K562 (cell line): ENCODE measurements at places on chromosomes 2 and 18.

DNA sequence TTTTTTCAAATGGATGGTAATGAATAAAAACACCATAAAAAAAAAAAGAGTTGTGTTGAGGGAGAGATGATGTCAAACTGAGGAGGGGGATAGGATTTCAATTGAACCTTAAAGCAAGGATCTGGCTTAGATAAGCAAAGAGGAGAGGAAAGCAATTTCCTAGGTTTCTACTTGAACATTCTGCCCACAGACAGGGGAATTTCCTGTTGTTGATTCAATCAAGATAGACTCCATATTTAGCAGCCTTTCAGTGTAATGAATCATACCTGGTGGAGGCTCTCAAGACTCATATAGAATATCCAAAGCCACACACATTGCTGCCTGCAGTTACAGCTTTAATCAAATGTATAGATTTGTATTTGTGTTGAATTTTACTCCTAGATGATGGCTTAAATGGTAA, 294.4 kb upstream of the PIK3C3 start:
- no peak for DNase-seq

DNA sequence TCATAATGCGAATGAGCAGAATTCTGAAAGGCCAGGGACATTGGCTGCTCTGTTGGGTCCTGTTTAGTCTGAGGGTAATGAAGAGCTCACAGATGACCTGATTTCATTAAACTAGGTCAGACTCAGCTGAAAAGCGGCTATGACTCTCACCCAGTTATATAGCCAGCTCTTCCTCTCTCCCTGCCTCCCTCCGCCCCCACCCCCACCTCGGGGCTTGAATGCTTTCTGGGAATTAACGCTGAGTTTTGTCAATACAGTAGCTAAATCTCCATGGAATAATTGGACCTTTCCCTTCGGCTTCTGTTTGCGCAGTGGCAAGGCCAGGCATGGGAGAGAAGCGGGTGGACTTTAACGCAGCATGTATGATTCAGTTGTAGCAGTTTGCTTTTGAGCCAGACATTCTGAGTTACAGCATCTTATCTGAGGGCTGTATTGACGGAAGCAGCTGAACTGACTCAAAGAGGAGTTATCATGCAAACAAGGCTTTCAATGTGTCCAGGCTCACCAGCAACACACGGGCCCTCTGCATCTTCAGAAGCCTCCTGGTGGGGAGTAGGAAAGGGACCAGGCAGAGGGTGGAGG, 110.6 kb downstream of the MYCN start:
- no peak for DNase-seq

GRCh38 chr2:185417111-185417510, 321.5 kb upstream of the FSIP2 start:
- DNase-seq: no peak

- peak; percentile 39 for DNase-seq
Observed at GRCh38 chr2:147989809-147990403, 30.6 kb downstream of the ORC4 start.

DNA sequence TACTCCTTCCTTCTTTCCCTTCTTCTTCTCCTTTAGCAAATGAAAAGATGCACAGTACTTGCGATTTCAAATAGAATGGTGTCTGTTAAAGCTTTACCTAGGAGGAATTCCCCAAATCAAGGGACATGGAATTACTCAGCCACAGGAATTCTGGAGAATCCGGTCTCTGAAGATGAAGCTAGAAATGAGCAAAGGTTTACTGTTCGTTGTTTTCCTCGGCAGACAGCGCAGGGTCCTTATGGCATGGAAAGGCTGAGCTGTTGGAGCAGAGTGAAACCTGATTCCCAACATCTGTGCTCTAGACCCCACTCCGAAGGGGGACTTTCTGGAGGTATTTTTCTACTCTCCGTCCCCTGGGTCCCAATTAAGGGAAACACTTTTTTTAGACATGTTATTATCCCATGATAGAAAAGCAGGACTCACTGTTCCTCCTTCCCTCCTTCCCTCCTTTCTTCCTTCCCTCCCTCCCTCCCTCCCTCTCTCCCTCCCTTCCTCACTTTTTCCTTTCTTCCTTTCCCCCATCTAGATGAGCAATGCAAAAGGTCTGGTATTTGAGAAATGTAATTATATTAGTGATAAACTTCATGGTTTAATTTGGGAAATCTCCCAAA, 47.1 kb downstream of the CDCA7 start:
- no peak for DNase-seq

- no peak for DNase-seq
Observed at GRCh38 chr2:147051814-147052213, 793.0 kb upstream of the ACVR2A start.

DNA sequence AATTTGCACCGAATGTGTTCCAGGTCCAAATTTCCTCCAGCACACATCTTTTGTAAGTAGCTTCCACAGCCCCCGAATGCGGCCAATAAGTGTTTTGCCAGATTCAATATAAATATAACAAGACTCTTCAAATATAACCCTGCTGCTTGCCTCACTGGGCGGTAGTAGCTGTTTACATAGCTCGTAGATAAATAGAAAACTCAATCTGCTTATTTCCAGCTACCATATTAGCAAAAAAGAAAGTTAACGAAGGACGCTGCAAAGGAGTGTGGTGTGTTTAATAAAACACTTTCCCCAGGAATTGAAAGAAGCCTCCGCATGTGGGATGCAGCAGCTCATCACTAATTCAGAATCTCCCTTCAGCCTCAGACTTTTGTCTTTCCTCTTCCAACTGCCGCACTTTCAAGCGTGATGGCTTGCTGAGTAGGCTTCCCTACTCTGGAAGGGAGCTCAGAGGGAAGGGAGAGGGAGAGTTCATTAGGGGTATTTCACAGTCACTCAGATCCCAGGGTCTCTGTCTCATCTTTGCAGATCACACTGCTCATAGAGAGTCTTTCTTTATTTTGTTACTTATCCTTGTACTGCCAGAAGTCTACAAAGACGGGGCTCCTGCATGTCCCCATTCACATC, 367.0 kb downstream of the RND3 start:
- DNase-seq: no peak

DNA sequence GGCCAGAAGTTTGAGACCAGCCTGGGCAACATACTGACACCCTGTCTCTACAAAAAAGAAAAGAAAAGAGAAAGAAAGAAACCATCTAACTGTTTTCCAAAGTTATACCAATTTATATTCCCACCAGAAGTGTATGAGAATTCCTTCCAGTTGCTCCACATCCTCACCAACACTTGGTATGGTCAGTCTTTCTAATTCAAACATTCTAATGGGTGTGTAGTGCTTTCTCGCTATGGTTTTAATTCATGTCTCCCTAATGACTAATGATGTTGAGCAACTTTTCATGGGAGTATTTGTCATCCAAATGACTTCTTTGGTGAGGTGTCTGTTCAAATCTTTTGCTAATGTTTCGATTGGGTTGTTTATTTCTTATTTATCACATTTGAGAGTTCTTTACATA, 10.5 kb upstream of the B3GNT7 start:
- no peak for DNase-seq

DNA sequence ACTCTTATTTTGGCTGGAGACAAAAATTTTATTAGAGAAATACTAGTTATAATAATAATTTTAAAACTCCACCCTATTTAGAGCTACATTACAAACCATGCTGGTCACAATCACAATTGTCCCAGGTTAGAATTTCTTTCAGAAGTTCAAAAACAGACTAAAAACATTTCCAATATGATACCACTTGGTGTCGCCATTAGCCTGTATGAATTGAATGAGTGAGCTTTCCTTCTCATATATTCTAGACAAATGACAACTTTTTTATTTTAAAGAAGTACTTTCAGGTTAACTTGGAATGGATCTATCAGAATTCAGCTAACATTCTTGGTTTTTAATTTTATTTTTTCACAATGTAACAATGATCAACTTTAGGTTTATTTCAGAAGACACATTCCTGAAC, 48.0 kb downstream of the SERPINB8 start:
- no peak for DNase-seq

DNA sequence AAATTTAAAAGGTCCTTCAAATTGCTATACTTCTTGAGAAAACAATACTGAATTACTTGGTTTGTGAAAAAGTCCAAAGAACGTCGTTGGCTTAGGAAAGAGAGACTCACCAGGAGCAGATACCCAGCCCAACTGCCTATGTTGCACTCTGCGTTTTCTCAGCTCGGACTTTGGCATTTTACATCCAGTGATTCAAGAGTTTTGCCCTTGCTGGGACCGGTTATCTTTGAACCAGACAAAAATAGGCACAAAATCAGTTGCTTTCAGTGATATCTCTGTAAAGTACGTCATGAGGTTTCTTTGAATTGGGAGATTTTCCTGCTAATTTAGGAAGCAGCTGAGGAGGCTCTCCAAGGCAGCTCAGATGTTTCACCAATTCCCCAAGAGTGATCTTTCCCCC, 29.3 kb downstream of the FHOD3 start:
- DNase-seq: no peak

DNA sequence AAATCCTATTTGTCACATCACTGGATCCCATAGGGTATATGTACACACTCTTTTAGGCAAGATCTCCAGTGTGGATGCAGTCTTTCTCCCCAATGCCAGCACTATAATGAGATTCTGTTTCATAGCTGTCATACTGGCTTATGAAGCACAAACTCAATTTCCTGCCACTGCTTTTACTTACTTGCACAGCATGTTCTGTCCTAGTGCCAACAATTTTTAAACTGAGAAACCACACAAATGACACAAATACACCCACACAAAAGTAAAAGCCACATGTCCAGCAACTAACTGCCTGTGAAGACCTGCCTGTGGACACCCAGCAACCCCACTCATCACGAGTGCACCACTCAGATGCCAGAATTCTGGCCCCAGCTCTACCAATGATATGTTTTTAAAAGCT, 29.6 kb upstream of the RNU4ATAC start:
- DNase-seq: no peak

DNA sequence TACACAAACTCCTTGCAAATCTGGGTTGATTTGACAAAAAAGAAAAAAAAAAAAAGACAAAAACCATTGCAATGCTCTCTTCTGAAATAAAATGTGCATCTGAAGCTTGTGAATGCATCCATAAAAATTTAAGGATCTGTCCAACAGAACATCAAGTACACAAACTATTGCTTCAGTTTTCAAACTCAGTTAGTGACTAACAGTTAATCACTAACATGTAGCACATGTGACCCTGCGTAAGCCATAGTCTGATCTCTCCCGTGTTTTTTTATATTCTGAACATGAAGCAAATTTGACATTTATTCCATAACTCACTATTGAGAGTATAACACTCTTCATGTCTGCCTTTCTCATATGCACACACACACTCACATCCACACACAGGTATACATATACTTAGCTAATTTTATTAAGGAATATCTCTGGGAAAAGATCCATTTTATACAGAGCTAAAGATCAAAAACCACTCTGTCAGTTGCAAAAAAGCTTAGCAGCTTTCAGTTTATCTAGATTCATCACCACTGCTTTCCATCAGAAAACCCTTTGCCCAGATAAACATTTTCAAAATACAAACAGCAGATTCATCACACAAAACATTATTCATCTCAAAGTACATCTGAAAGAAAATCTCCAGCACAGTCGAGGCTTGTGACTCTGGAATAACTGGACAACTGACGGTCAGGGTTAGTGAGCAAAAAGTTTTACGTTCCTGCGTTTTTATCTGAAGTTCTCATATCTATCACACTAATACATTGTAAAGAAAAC, 1000.4 kb upstream of the ACVR2A start:
- no peak for DNase-seq

- DNase-seq: no peak
Observed at GRCh38 chr2:240820607-240821428, 799 bp upstream of the KIF1A start.

- no peak for DNase-seq
Observed at GRCh38 chr2:114056294-114057143, 166.6 kb downstream of the ACTR3 start.

DNA sequence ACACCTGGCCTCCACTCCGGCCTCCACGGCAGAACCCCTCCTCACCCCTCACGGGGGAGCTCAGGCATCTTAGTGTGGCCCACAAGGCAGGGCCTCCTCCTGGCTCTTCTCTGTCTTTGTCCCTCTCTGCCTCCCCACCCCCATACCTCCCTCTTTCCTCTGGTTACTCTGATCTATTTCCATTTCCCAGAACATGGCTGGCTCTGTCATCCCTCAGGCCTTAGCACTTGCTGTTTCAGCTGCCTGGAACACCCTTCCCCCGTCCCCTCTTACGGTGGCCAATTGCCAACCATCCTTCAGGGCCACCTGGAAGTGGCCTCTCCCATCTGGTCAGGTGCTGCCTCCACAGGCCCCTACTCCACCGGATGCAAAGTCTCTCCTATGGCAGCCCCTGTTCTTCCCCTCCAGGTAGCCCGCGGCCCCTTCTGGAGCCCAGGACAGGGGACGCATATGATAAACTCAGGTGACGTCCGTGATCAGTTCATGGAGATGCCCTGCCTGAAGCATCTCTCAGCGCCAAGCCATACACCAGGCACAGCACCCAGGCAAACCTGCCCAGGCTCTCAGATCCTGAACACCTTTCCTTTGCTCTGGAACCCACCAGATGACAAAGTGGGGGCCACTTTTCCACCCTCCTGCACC, 3.6 kb upstream of the ECEL1 start:
- DNase-seq: no peak

GRCh38 chr2:57448816-57449215, 597.8 kb upstream of the VRK2 start:
- DNase-seq: no peak

GRCh38 chr18:50071397-50071796, 123.5 kb downstream of the MYO5B start:
- DNase-seq: no peak

GRCh38 chr2:852168-852567, 98.5 kb upstream of the SNTG2 start:
- DNase-seq: no peak

DNA sequence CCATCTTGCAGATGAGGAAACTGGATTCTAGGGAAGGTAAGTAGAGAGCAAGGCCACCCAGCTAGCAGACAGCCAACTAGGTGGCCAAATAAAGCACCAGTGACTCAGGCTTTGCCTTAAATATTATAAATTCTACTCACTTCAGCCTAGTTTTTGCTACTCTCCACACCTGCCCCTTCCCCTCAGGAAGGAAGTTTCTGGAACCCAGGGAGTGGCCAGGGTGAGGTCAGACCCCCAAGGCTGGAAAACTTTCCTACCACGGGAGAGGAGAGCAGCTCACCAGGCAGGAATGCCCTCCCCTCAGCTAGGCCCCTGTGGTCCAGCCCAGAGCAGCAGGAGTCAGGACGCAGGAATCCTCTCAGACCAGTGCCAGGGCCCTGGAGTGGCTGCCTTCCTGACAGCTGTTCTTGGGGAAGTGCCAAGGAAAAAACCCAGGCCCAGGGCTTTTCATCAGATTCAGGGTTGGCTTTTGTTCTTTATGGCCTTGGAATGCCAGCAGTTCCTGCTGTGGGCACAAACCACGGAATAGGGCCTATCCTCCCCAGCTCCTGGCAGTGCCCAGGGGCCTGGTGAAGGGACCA, 5.1 kb upstream of the PAX8 start:
- DNase-seq: no peak

GRCh38 chr2:238987352-238987981, 139.6 kb downstream of the TWIST2 start:
- no peak for DNase-seq

DNA sequence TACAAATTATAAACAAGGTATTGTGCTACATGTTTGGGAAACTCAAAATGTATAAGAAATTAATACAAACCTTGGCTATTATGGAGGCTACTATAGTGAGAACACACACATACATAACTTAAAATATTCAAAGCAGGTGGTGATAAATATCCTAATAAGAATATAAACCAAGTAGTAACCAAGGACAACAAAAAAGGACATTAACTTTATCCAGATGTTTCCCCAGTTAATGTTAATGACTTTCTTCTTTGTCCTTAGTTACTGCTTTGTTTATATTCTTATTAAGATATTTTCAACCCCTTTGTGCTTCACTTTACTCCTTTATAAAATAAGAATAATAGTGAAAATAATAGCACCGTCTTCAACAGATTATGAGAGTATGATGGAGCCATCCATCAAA, 241.6 kb downstream of the CALCRL start:
- DNase-seq: no peak

GRCh38 chr2:98465456-98466226, 21.0 kb downstream of the INPP4A start:
- peak; percentile 47 for DNase-seq
